ENCODE measurements at places on chromosomes 5 and 9.
A peak's percentile ranks its signal among the peaks of the same experiment; 100 is the strongest.

DNA sequence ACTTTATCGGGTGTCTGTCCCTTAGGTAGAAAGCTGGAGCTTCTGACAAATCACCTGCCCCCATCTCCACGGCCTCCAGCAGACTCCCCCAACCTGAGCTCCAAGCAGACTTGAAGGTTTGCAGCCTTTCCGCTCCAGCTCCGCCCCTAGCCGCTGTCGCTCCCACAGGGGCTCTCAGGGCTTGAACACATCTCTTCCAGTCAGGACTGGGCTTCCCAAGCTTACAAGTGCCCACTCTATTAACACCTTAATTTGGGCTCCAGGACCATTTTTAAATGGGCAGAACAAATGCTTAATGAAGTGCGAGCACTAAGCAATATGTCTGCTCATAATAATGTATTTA lies 17.2 kb upstream of the SLC25A51 start:
- no peak for DNase-seq

GRCh38 chr5:101531026-101531425 lies 627.9 kb upstream of the ST8SIA4 start:
- DNase-seq: no peak

DNA sequence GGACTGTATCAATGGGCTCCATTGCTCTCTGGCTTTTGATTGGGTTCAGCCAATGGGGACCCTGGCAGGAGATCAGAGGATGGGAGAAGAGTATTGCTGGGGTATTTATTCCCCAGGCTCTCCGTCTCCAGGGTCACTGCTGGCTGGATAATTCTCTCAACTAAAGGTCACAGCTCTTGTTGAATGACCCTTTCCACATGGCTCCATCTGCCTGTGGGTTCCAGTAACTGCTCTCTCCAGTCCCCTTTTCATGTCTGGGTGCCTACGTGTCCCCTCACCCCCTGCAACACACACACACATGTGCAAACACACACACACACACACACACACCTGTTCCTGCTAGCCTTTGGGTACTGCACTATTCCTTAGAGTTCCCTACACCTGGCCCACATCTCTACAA lies 53.9 kb upstream of the RIC1 start:
- DNase-seq: no peak

- DNase-seq: peak; percentile 46
Observed at GRCh38 chr5:17305964-17306725, 88.7 kb downstream of the BASP1 start.

GRCh38 chr5:103834216-103834615 lies 271.6 kb upstream of the NUDT12 start:
- DNase-seq: no peak

- no peak for DNase-seq
Observed at GRCh38 chr9:128360826-128361225, 10.3 kb upstream of the URM1 start.

DNA sequence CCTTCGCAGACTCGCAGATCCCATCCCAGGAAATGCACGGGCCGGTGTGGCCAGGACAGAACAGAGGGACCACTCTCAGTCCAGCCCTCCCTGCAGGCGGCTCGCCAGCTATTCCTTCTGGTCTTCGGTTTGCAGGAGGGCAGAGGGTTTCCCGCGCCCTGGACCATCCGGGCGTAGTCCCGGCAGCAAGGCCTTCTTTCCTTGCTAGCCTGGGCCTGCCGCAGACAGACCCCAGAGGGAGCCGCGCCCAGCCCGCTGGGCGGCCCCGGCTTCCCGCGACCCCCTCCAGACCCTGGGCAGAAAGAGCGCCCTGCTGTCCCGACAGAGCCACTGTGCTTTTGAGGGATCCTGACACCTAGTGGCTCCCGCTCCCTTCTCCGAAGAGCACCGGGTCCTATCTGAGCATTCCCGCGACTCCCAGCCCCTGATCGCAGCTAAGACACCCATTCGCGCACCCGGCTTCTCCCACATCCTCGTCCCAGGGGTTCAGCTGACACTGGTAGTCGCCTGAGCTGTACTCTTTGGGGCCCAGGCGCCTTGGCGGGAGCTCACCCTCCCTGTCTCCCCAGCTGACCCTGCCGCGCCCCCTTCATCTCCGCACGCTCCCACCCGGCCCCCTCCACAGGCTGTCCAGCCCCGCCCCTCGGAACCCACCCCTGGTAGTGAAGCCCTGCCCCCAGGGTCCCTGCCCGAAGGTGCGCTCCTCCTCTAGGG lies 1.1 kb downstream of the CFAP90 start:
- DNase-seq: peak; percentile 9

DNA sequence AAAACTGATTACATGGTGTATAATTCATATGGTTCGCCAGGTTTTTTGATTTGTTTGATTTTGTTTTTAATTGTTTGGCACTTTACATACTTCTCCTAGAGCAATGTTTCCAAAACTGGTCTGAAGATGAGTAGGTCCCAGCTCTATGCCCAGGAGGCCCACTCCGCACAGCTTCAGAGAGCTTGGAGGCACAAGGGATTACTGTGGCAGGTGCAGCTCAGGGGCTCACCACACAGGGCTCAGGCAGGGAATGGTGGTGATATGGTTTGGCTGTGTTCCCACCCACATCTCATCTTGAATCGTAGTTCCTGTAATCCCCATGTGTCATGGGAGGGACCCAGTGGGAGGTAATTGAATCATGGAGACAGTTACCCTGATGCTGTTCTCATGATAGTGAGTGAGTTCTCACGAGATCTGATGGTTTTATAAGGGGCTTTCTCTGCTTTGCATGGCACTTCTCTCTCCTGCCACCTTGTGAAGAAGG lies 296.6 kb downstream of the MED10 start:
- no peak for DNase-seq

DNA sequence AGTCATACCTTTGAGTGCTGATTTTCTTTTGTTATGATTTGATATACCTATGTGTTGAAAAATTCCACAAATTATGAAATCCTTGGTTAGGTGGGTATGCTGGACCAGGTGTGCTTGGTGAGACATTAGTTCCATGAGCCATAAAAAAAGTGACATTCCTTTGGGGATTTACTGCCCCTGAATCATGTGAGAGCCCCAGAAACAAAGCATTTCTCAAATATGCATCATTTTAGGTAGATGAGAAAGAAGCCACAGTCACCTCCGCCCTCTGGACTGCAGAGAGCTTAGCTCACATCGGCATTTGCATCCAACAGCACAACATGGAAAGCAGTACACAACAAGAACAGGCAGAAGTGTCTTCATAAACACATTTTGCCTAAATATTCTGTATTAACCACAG lies 55.3 kb downstream of the DAP start:
- no peak for DNase-seq

DNA sequence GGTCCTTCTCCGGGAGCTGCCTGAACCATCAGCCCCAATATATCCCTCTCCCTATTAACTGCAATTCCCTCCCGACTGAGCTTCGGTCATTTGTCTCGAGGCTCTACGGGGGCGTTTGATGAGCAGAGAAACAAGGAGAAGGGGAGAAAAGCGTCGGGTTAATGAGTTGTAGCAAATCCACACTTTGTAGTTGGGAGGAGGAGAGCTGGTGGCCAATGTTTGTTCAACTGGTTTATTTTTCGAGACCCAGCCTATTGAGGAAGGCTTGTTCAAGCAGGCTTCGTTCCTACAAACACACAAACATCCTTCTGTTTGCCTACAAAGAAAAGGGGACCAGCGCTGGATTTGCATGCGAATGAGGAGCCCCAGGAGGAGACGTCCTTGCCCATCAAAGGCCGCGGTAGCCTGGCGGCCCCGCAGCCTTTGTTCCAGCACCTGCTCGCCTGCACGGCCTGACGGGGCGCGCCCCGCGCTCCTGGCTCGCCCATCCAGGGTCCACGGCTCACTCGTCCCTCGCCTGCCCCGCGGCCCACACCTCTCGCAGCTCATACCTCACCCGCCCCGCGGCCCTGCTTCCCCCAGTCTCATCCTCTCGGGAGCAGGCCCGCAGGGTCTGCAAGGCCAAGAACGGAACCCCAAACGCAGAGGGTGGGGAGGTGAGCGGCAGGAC lies 4.6 kb downstream of the FOXD1 start:
- peak; percentile 94 for DNase-seq

DNA sequence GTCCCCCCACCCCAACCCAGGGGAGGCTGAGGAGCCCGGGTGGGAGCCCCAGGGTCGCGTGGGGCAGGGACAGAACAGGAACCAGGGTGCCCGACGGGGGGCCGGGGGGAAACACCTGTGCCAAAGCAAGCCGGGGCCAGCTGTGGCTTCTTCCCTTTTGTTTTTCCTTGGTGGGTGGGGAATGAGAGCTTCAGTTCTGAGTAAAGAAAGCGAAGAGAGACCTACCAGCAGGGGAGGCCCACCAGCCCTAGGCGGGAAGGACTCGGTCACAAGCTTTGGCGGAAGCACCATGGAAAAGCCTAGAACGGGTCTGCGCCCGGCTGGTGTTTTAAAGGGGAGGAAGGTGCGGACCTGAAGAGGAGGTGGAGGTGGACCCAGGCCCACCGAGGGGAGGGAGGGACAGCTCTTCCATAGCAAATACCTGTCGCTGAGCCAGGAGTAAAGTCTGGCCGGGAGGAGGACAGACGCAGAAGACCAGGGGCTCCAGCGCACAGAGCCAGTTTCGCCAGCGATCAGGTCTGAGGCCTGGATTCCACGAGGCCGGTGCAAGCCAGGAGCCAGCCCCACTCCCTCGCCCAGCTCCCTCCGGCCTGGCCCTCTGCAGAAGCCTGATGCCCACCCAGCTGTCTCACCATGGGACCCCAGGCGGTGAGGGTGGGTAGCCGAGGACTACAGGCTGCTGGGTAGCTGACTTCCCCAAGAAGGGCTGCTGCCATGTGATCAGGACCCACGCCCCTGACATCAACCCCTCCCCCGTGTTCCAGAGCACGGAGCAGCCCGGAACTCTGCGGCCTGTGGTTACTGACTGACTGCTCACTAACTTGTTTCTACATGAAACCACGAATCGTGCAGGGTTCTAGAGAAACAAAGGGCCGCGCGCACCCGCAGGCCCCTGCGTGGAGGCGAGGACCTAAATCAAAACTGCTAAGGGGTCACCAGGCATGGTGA lies 849 bp upstream of the MGAT1 start:
- DNase-seq: no peak

GRCh38 chr5:44783634-44784315 lies 25.0 kb upstream of the MRPS30 start:
- DNase-seq: no peak

- no peak for DNase-seq
Observed at GRCh38 chr5:98794001-98794400, 20.5 kb downstream of the RGMB start.

GRCh38 chr9:126705767-126706697 lies 92.3 kb downstream of the LMX1B start:
- DNase-seq: peak; percentile 25

DNA sequence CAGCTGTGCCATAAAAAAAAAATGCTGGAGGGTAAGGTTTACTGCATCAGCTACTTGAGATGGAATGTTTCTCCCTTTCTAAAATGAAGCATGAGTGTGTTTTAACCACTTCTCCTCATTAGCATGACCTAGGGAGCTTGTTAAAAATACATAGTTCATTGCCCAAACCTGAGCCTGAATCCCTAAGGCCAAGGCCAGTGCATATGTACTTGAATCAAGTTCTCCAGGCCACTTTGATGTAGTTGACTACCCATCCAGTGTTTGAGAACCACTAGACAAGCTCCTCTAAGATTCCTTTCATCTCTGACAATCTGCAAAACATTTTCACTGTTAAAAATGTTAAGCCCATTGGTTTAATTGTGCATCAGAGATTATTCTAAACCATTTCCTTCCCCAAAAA lies 6.7 kb downstream of the TIMD4 start:
- DNase-seq: no peak

DNA sequence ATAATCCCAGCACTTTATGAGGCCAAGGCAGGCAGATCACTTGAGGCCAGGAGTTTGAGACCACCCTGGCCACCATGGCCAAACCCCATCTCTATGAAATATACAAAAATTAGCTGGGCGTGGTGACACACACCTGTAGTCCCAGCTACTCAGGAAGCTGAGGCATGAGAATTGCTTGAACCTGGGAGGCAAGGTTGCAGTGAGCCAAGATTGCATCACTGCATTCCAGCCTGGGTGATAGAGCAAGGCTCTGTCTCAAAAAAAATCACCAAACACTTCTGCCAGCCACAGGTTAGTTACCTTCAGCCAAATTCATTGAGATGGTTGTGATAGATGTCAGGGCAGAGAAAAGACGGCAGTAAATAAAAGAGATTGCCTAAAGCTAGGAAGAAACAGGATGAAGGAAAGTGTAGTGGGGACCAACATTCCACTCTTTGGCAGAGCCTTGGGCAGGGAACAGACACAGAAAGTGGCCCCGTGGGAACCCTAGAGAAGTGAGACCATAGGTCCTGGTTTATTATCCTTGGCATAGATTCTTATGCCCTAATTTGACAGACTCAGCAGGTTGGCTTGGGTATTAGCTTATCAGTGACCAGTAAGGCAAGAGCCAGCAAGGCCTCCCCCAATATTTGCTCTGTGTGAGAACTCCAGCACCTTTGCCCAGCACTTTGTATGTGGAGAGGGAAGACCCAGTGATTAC lies 5.5 kb upstream of the CEP120 start:
- DNase-seq: no peak

GRCh38 chr9:128627127-128627715 lies 29.4 kb downstream of the DYNC2I2 start:
- DNase-seq: no peak

GRCh38 chr9:135968601-135969000 lies 7.4 kb upstream of the UBAC1 start:
- DNase-seq: no peak

DNA sequence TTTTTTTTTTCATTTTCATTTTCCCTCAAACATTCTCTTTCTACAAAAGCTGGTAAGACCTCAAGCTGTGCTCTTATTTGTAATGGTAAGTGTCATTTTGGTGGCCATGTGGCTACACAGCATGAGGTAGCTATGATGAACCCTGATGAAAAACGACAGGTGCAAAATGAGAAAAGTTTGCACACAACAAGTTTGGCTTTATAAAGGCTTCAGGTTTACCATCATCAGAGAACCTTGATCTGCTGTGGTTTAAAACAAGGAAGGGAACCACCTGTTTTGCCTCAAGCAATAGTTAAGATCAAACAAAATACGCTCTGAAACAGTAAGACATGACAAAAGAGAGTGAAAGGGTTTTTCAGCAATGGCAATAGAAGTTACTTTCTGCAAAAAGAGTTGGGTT lies 1124.6 kb upstream of the ACO1 start:
- DNase-seq: peak; percentile 100

DNA sequence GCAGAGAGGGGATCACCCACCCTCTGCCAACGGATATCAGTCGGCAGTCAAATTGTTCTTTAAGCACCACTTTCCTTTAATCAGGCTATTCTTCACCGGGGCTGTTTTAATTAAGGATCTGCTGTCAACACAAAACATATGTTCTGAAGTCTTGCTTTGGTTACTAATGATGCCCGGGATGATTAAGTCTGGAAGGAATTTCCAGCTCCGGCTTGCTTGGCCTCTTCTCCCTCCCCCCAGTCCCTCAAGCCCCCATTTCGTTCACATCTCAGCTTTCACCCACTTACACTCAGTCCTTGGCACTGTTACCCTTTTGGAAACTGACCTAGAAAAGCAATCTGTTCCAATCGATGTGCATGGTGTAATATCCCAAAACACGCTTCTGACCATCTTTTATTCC lies 74.7 kb downstream of the MSX2 start:
- DNase-seq: no peak

DNA sequence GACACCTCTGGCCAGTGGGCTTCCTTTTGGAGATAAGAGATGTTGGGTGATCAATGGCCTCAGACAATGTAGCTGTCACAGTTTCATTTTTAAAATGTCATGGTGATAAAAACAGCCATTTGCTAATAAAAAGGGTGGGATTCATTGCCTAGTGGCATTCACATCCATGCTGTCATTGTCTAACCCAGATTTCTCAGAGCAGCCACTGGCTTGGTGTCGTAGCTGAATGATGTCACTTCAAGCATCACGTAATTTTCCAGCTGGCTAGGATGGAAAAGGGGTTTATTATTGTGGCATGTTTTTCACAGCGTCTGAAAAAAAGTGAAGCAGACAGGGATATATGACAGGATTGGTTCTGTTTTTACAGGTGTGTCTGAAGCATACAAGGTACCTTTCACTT lies 184.7 kb downstream of the AOPEP start:
- peak; percentile 11 for DNase-seq
